ENCODE measurements at places on chromosomes 12 and 14.

DNA sequence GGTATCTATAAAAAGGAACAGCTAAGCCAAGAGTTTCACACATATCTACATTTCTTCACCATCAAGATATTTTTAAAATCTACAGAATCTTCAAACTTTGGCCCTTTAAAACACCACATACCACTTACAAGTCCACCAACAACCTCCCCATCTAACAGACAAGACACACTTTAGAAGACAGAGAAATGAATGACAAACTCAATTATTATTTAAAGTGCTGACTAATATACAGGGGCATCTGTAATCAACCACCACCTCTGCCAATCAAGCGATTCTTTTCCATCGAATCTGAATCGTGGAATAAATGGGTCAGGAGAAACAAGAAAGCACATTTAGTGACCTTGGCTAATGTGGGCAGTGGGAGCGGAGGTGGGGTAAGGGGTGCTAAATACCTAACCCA lies 7.7 kb downstream of the SETD3 start:
- DNase-seq: no peak

- DNase-seq: no peak
Measured at GRCh38 chr14:92579244-92579936, 65.8 kb downstream of the RIN3 start.

DNA sequence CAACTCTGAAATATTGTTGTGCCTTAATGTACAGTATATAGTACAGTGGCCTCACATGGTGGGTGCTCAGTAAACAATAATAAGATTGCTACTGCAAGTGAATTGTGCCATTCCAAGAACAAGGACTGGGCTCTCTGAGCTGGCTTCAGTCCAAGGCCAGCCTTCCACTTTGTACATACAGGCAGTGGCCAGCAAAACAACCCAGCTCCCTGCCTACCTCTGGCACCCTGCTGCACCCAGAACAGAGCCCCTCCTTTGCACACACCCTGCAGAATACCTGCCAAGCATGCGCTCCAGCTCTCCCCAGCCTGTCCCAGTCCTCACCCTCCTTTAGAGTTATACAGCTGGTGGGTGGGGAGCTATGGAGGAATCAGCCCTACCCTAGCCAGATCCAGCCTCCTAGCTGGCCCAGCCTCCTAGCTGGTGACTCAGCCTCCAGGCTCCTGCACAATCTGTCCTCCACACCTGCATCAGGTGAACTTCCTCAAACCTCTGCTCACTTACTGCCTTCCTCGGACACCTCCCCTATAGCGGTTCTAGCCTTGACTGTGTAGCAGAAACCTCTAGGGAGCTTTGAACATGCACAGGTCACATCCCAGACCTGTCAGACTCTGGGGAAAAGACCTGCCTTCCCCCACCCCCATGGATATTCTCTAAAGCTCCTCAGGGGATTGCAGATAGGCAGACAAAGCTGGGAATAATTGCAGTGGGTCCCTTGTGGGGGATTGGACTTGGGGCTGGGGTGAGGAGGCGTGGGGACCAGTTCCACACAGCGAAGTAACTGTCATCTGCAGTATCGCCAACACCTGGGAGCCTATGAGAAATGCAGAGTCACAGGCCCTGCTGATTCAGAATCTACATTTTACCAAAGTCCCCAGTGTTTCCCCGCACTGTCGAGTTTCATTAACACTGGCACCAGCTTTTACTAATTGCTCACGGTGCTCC lies 17.9 kb downstream of the ZDHHC22 start:
- no peak for DNase-seq

GRCh38 chr12:49331380-49332222 lies 5.4 kb downstream of the C1QL4 start:
- DNase-seq: no peak

DNA sequence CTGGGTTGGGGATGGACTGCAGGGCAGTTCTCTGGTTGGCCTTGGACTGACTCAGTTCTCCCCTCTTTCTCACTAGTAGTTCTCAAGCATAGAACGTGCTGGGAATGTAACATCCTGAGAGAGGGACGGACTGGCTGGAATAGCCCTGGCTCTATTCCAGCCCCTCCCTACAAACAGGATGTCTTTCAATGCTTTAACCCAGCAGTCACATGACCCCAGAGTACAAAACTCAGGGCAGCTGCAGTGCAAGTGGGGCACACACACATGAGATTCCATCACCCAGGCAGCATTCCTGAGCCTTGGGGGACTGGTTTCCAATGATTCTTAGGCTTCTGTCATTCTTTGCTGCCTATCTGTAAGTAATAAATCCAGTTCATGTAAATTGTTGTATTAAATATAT lies 1.6 kb upstream of the ACOT6 start:
- DNase-seq: no peak
